ENCODE measurements at places on chromosomes 5 and 9. TPM values are rescaled to one million over a fixed set of nuclear protein-coding genes. Genes with fewer than 3 reads are reported as not detected.

The CCL28 gene
- total RNA-seq, result 6.3 TPM

The IFNB1 gene
- not detected for total RNA-seq

The TLR4 gene
- total RNA-seq, result 9.7 TPM

The SOWAHA gene
- total RNA-seq, result 4.1 TPM

The ZNF879 gene
- total RNA-seq, result 6.6 TPM

The LCN1 gene
- not detected for total RNA-seq

The PCDHA9 gene
- 0.51 TPM for total RNA-seq

DNA sequence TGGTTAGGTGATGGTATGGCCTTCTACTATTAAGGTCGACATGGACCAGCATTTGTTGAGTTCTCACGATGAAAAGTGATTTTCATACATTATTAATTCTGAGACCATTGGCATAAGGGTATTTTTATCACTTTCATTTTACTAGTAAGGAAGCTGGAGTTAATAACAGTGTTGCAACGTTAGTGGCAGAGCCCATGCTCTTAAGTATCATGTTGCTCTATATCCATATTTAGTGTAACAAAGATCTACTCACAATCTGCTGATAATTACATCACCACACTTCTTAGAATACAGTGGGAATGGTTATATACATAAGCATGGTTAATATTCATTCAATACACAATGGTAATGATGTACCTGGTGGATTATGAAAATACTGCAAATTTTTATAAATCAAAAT, 81.9 kb downstream of the PRR16 start:
- no peaks in the 10 kb centered on the region for H3K4me1 ChIP-seq
- no peak overlapping the region for H3K4me3 ChIP-seq
- H3K27me3 ChIP-seq, result no peaks in the 10 kb centered on the region
- no peak for DNase-seq

DNA sequence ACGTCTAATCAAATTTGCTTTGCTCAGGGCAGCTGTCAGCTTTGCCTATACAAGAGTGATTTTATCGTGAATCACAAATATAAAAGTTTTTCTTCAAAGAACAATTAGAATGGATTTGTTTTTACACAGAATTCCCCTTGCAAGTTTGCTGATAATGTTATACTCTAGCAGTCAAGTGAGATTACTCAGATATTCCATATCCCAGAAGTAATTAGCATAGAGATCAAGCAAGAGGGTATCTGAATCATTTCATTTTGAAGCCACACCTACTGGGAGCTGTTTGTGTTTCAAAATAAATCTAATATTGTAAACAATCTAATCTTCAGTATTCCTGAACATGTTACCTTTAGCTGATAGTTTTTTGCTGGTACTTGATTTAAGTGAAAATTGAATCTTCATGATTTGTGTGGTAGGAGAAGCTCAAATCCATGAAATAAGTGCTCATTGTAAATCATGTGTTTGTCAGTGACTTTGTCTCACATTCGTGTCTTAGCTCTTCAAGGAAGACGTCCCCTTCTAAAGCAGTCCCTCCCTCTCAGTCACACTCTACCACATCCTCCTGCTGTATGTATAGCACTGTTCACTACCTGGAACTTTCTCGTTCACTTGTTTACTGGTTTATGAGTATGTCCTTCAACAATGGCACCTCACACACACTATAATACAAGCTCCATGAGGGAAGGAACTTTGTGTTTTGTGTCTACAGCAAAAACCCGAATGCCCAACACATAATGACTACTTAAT, 3.3 kb upstream of the TTC39B start:
- no peak overlapping the region for H3K4me3 ChIP-seq
- no peak overlapping the region for H3K27ac ChIP-seq
- no peak for DNase-seq
- no peaks in the 10 kb centered on the region for H3K4me1 ChIP-seq
- H3K27me3 ChIP-seq, result no peaks in the 10 kb centered on the region
- H3K36me3 ChIP-seq, result no peaks in the 10 kb centered on the region

DNA sequence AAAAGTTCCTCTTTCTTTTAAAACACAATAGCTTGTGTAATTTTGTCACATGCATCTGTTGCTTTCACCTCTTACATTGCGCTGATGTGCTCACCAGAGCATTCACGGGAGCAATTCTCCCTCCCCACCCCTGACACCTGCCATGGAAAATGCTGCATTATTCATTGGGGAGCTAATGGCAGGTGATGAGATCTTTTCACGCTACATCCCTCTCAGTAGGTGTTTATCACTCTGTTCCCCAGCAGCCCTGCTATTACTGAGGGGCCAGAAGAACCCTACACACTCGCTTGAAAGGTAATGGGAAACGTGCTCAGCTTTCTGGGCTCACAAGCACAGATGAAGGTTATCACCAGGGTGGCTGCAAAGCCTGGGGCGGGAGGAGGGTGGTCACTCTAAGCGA, 398.0 kb downstream of the PSAT1 start:
- H3K4me1 ChIP-seq, result no peaks in the 10 kb centered on the region
- DNase-seq, result no peak
- no peak overlapping the region for H3K27ac ChIP-seq
- H3K36me3 ChIP-seq, result no peaks in the 10 kb centered on the region
- H3K27me3 ChIP-seq, result no peaks in the 10 kb centered on the region

GRCh38 chr9:110410961-110411360, 73.3 kb upstream of the TXNDC8 start:
- no peak for DNase-seq
- H3K4me1 ChIP-seq, result no peaks in the 10 kb centered on the region
- H3K27ac ChIP-seq, result no peak overlapping the region
- H3K36me3 ChIP-seq, result no peaks in the 10 kb centered on the region
- no peaks in the 10 kb centered on the region for H3K27me3 ChIP-seq
- H3K4me3 ChIP-seq, result no peak overlapping the region

DNA sequence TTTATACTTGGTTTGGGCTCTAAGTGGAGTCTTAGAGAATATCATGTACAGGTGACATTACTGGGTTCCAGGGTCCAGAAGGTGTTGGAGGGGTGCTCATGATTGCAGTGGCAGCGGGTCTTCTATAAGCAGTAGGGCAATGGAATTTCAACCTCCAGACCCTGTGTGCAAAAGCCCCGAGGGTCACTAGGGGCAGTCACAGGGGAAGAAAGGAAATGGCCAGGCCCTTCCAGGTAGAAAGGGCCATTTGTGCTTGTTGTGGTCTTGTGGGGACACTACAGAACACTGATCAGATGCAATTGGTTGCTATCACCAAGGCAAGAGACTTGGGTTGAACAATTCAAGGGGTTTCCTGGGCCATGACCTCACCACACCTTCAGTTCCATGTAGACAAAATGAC, 283.4 kb downstream of the GADD45G start:
- no peaks in the 10 kb centered on the region for H3K27me3 ChIP-seq
- no peak overlapping the region for H3K27ac ChIP-seq
- no peak for DNase-seq
- no peak overlapping the region for H3K4me3 ChIP-seq
- peaks cover 3% of the 10 kb centered on the region for H3K4me1 ChIP-seq

DNA sequence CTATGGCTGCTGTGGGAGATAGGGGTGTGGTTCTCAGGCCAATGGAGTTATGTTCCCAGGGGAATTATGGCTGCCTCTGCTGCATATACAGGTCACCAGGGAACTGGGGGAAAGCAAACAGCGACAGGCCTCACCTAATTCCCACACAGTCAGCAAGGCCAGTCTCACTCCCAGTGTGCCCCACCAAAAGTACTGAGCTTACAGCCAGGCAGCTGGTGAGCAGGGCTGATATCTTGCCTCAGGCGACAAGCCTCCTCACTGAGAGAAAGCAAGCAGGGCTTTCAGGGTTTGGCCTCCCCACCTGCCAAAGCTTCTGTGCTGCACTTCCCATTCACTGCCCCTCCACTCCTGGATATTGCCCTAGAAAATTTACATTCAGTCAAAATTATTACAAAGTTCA, 273.8 kb upstream of the TARS1 start:
- H3K27ac ChIP-seq, result no peak overlapping the region
- no peak overlapping the region for H3K4me3 ChIP-seq

DNA sequence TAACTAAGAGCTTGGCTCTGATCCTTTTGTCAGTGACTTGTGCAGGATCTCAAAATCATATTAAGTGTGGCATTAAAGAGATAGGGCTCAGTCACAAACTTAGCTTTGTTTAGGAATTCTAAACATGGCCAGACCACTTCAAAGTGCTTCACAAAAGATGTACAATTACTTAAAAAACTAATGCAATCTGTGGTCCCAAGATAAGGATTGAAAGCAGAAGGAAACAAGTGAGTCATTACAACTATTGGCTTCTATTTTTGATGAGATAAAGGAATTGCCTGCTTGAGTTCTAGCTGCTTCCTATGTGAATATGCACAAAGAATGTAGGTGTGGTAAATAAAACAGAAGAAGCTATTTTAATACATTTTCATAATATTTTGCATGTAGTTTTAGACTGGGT, 44.9 kb upstream of the SLC12A2 start:
- H3K27ac ChIP-seq, result no peak overlapping the region
- H3K27me3 ChIP-seq, result no peaks in the 10 kb centered on the region
- no peaks in the 10 kb centered on the region for H3K36me3 ChIP-seq
- H3K4me1 ChIP-seq, result no peaks in the 10 kb centered on the region

DNA sequence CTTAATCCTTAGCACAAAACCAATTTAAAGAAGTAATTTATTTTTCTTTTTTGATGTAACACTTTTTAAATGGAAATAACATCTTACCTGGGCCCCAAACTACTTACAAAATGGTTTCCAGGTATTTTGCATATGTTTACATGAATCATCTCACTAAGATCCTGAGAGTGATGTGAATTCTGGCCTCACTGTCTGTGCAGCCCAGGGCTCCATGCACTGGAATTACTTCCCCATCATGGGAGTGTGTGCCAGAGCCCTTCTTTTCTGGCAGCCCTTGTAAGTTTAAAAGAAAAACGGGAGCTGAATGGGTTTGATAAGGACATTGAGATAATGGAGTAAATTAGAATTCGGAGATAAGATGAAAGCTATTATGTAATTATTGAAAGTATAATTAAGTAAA, 12.2 kb upstream of the F2R start:
- no peaks in the 10 kb centered on the region for H3K36me3 ChIP-seq
- no peaks in the 10 kb centered on the region for H3K4me1 ChIP-seq
- no peak overlapping the region for H3K4me3 ChIP-seq
- DNase-seq, result no peak
- H3K27me3 ChIP-seq, result no peaks in the 10 kb centered on the region

- H3K27ac ChIP-seq, result no peak overlapping the region
- no peaks in the 10 kb centered on the region for H3K36me3 ChIP-seq
- no peak for DNase-seq
- no peaks in the 10 kb centered on the region for H3K4me1 ChIP-seq
- no peaks in the 10 kb centered on the region for H3K27me3 ChIP-seq
- H3K4me3 ChIP-seq, result no peak overlapping the region
Measured at GRCh38 chr5:139740138-139740991, 55.2 kb upstream of the PSD2 start.

- no peak overlapping the region for H3K27ac ChIP-seq
- no peak overlapping the region for H3K4me3 ChIP-seq
- no peaks in the 10 kb centered on the region for H3K36me3 ChIP-seq
- DNase-seq, result no peak
- no peaks in the 10 kb centered on the region for H3K27me3 ChIP-seq
Measured at GRCh38 chr9:99998266-99998665, 91.8 kb downstream of the STX17 start.

DNA sequence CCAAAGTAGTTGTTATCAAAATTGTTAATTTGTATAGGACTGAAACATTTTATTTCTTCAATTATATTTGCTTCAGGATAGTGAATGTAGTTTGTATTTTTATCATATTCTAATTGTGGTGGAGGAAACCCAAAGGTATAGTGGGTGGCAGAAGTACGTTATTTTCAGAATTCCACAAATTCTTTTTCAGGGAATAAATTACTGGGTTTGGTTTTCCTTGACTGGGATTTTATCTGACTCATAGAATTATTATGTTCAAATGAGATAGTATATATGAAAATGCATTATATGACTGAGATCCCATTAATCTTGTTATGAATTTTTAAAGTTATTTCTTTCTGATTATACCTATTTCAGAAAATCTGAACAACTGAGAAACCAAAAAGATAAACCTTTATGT, 73.7 kb downstream of the VPS13A start:
- H3K27me3 ChIP-seq, result no peaks in the 10 kb centered on the region
- no peak overlapping the region for H3K4me3 ChIP-seq
- DNase-seq, result no peak
- H3K36me3 ChIP-seq, result no peaks in the 10 kb centered on the region
- no peak overlapping the region for H3K27ac ChIP-seq

GRCh38 chr9:33229359-33230114, 10.4 kb upstream of the SPINK4 start:
- H3K36me3 ChIP-seq, result no peaks in the 10 kb centered on the region
- DNase-seq, result peak; percentile 97
- peaks cover 9% of the 10 kb centered on the region for H3K4me1 ChIP-seq

DNA sequence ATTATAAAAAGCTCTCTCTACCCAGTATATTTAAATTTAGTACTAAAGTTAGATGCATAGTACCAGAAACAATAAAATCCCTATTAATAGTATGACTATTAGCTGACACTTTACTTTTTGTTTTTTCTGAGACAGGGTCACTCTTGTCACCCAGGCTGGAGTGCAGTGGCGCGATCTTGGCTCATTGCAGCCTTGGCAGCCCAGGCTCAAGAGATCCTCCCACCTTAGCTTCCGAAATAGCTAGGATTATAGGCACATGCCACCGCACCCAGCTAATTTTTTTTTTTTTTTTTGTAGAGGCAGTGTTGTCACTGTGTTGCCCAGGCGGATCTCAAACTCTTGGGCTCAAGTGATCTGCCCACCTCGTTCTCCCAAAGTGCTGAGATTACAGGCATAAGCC, 8.0 kb downstream of the CCNG1 start:
- H3K4me3 ChIP-seq, result no peak overlapping the region
- no peaks in the 10 kb centered on the region for H3K36me3 ChIP-seq
- no peaks in the 10 kb centered on the region for H3K27me3 ChIP-seq
- no peak overlapping the region for H3K27ac ChIP-seq

GRCh38 chr5:128253161-128253560, 169.6 kb downstream of the SLC12A2 start:
- no peak overlapping the region for H3K4me3 ChIP-seq
- no peaks in the 10 kb centered on the region for H3K4me1 ChIP-seq
- H3K36me3 ChIP-seq, result no peaks in the 10 kb centered on the region

GRCh38 chr5:180206993-180207392, 2.0 kb downstream of the RASGEF1C start:
- H3K4me3 ChIP-seq, result no peak overlapping the region
- H3K27me3 ChIP-seq, result no peaks in the 10 kb centered on the region
- no peak for DNase-seq
- H3K27ac ChIP-seq, result no peak overlapping the region
- H3K36me3 ChIP-seq, result no peaks in the 10 kb centered on the region

GRCh38 chr5:41510176-41510831, at the start of gene PLCXD3:
TSS of gene PLCXD3 (minus strand) at chr5:41510601. CDS start at chr5:41510526, 75 bp downstream.
- H3K4me3 ChIP-seq, result peak within 1 kb of the TSS; percentile 21
- no peaks in the 10 kb centered on the region for H3K36me3 ChIP-seq
- no peak for DNase-seq
- no peaks in the 10 kb centered on the region for H3K4me1 ChIP-seq

- H3K4me3 ChIP-seq, result no peak overlapping the region
- no peaks in the 10 kb centered on the region for H3K36me3 ChIP-seq
- no peaks in the 10 kb centered on the region for H3K4me1 ChIP-seq
- DNase-seq, result no peak
- H3K27me3 ChIP-seq, result no peaks in the 10 kb centered on the region
- H3K27ac ChIP-seq, result no peak overlapping the region
Measured at GRCh38 chr5:118146824-118147223, 841.5 kb downstream of the DTWD2 start.
